Heart left ventricle (tissue), 16 donors: ENCODE measurements at places on chromosomes 16 and 17. TPM values are rescaled to one million over a fixed set of nuclear protein-coding genes. Genes with fewer than 3 reads are reported as not detected.

DNA sequence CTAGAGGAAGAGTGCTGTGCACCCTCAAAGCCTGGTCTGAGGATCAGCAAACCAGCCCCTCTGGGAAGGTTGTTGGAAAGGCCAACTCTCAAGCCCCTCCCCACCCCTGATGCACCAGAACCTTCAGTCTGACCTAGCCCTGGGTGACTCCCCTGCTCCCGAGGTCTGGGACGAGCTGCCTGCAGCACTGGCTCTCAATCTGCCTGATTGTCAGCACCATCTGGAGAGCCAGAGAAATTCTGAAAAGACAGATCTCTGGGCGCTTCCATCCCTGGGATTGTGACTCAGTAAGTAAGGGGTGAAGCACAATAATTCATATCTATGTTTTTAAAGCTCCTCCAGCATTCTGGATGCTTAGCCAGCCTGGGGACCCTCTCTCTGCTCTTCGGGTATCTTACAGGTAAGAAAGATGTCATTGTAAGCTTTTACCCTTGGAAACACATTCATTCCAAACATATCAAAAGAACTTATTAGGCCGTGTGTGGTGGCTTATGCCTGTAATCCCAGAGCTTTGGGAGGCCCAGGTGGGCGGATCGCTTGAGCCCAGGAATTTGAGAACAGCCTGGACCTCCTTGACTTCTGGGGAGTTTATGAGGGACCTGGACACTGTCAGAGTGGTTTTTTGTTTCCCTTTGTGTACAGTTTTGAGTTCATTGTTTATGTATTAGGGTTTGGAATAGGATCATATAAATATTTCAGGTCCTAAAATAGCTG is 147.5 kb downstream of the KCNJ12 start:
- no peak for DNase-seq

- no peak for DNase-seq
Measured at GRCh38 chr16:22353933-22354541, 20.4 kb downstream of the CDR2 start.

DNA sequence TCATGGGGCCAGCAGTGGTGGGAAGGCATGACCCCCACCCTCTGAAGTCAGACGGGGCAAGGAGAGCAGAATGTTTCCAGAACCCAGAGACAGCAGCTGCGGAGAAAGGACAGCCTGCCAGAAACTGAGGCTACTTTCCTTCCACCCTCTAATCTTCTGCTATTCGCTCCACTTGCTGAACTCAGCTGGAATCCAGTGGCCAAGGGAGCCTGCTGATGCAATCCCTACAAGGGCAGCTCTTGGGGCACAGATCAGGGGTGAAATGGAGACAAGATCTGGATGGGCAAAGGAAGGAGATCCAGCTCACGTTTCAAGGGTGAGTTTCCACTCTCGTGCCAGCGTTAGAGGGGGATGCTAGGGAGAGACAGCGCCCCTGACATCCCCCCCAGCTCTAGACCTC is 479.1 kb downstream of the SLC39A11 start:
- no peak for DNase-seq

DNA sequence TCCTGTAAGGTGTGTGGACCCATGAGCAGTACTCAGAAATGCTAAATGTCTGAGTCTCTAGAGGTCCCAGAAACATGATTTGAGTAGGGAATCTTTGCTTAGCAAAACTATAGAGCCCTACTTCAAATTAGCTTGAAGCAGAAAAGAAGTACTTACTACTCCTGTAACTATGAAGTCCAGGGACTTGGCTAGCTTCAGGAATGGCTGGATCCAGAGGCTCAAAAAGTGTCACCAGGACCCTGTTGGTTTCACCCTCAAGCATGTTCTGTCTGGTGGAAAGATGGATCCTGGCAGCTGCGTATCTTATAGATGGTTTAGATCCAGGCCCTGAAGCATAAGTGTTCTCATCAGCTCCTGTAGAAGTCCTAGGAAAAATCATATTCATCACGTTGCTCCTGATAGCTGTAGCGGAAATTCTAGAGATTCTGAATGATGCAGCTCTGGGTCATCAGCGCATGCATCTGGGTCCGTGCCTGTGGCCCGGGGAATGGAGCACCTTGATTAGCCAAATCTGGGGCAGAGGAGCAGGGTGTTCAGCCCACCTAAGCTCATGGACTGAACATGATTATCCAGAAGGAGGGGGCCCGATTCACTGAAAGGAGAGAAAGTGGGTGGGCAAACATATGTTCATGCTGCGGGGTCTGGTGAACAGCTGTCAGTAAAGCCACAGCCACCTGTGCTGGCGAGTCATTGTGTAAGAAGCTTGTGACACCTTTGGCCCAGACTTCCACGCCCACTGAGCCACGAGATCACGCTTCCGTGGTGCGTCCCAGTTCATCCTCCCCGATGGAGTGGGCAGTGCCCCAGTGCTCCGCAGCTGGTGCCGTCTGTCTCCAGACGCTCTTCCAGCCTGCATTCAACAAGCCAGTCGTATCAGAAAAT is 260.6 kb downstream of the CPPED1 start:
- DNase-seq: no peak

GRCh38 chr16:13931845-13932244 is 11.9 kb downstream of the ERCC4 start:
- DNase-seq: no peak

- no peak for DNase-seq
Measured at GRCh38 chr16:17474572-17474971, 3.8 kb upstream of the XYLT1 start.

- DNase-seq: no peak
Measured at GRCh38 chr16:85120006-85120340, 7.7 kb upstream of the CIBAR2 start.

- DNase-seq: no peak
Measured at GRCh38 chr16:269061-269796, 6.5 kb downstream of the RGS11 start.

DNA sequence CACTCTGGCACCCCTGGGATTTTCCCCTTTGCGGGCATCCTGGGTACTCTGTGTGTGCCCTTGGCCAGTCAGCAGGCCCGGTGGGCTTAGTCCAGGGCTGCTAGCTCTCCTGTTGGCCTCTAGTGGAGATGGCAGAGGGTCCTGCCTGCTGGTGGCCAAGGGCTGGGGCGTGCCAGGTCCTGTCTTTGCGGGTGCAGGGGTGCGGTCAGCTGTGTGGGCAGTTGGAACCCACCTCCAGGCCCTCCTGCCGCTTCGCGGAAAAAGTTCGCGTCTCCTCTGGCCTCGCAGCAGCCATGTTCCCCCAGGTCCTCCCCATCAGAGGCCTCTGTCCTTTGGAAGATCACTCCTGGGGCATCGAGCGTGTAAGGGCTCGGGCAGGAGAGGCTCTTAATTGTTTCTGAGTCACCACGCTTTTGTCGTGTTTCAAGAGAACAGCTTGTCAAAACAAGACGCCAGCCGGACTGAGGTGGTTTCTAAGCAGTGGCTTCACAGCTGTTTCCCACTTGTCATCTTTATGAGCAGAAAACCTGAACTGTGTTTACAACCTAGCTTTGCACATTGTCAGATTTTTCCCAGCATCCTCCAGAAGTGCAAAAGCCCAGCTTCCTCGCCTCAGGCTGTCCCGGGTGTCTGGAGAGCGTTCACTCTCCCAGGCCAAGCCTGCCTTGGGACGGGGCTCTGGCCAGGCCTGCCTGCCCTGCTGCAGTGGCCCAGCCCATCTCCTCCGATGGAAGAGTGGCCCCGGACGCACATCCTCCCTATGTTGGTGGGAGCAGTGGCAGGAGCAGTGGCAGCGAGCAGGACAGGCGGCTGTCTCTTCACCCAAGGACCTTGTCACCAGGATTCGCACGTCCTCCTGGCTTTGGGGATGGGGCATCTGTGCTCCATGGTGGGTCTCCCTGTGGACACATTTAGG is 5.0 kb upstream of the DNASE1L2 start:
- DNase-seq: no peak

- DNase-seq: peak; percentile 72
Measured at GRCh38 chr17:42547698-42548069, 5.0 kb upstream of the HSD17B1 start.

DNA sequence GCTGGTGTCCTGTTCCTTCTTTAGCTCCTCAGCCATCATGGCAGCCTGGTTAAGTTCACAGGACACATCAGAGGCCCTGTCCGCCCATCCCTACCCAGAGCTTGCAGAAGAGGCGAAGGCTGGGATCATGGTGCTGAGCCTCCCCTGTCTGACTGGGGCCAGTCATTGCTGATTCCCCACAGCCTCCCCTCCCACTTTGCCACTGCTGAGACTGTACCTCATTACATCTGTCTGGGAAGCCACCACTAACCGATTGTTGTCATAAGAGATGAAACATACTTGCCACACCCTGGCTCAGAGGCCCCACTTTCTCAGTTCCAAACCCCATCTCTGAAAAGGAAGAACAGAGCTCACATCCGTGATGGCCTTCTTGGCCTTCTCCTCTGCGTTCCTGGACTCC is 66.2 kb downstream of the MYH13 start:
- no peak for DNase-seq

- DNase-seq: no peak
Measured at GRCh38 chr17:19448341-19449268, 37.6 kb downstream of the RNF112 start.

DNA sequence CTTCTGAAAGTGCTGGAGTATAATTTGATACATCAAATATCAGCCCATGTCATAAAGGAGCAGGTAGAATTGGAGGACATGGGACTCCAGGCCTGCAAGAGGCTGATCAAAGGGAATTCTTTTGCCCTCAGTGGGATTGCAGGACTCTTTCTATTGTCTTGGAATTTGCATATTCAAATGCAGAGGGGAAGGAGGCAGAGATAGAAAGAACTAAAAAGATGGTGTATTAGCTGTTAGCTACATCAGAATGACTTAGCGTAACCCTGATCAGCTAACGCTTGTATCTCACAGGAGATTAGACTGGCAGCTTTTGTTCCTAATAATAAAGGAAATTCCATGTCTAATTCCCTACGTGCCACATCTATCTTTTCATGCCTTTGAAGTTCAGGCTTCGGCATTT is 1014.7 kb upstream of the RBFOX1 start:
- DNase-seq: no peak

GRCh38 chr16:4200000-4200780 is 41.7 kb downstream of the SRL start:
- peak; percentile 60 for DNase-seq

Gene SLFN12L
- 0.14 TPM for polyA plus RNA-seq

Gene CSH2
- not detected for polyA plus RNA-seq

Gene SP2
- 4.1 TPM for polyA plus RNA-seq

Gene ARL5C
- polyA plus RNA-seq: not detected

Gene CACNA1H
- polyA plus RNA-seq: 5.3 TPM

Gene MFSD6L
- polyA plus RNA-seq: 0.08 TPM
